ENCODE measurements at places on chromosomes 16 and 17.

- H3K4me1 ChIP-seq = peaks cover 18% of the 10 kb centered on the region
- H3K36me3 ChIP-seq = peaks cover 16% of the 10 kb centered on the region
- H3K27me3 ChIP-seq = no peaks in the 10 kb centered on the region
- H3K4me3 ChIP-seq = peak overlapping the region; percentile 76
- no peak for DNase-seq
Measured at GRCh38 chr17:38719943-38720641, 10.0 kb upstream of the CISD3 start.

DNA sequence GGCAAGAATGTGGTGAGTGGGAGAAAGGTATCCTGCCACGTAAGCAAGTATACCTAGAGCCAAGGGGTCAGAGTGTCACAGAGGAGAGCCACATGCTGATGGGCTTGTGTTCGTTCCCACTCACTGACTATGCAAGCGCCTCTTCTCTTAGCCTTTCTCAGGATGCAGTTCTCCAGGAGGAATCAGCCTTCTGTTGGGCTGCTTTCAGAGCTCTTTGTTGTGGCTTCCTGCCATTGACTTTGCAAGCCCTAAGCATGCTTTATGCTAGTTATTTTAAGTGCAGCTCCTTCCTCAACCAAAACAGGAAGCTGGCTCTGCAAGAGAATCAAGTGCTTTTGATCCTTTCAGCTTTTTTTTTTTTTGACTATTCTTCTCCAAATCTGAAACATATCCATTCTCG, 66.6 kb downstream of the SIAH1 start:
- no peaks in the 10 kb centered on the region for H3K27me3 ChIP-seq
- peaks cover 30% of the 10 kb centered on the region for H3K36me3 ChIP-seq
- no peak for DNase-seq
- H3K4me3 ChIP-seq = no peak overlapping the region
- no peak overlapping the region for H3K27ac ChIP-seq

DNA sequence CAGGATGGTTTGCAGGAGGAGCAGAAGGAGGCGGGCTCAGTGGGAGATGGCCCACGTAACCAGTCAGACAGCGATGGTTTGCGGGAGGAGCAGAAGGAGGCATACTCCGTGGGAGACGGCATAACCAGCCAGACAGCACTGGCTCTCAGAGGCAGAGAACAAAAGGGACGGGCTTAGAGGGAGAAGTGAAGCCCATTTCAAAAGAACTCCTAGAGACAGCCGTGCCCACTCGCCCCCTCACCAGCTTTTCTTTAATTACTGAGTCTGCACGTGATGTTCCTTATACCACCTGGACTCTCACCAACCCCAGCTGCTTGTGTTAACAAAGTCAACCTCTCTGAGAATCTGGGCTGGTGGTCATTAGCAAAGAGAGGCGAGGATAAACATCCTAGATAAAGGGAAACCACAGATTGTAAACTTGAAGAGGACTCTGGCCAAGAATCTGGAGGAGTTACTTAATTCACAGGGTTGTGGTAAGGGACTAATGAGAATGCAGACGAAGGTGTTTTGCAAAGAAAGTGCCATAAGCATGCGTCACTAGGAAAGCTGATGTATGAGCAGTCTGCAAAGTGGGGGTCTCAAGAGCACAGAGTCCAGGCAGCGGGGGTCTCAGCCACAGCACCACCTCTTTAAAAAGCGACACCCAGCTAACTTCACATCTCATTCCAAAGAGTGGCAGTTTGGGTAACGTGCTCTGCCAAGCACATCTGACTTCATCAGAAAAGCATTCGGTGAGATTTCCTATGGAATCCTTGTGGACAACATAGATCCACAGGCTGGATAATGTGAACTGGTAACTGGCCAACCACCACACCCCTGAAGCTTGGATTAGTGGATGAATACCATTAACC, 51.7 kb downstream of the NXN start:
- peaks cover 57% of the 10 kb centered on the region for H3K4me1 ChIP-seq
- H3K36me3 ChIP-seq = peaks cover 8% of the 10 kb centered on the region
- H3K4me3 ChIP-seq = peak overlapping the region; percentile 40
- no peaks in the 10 kb centered on the region for H3K27me3 ChIP-seq
- DNase-seq = no peak

DNA sequence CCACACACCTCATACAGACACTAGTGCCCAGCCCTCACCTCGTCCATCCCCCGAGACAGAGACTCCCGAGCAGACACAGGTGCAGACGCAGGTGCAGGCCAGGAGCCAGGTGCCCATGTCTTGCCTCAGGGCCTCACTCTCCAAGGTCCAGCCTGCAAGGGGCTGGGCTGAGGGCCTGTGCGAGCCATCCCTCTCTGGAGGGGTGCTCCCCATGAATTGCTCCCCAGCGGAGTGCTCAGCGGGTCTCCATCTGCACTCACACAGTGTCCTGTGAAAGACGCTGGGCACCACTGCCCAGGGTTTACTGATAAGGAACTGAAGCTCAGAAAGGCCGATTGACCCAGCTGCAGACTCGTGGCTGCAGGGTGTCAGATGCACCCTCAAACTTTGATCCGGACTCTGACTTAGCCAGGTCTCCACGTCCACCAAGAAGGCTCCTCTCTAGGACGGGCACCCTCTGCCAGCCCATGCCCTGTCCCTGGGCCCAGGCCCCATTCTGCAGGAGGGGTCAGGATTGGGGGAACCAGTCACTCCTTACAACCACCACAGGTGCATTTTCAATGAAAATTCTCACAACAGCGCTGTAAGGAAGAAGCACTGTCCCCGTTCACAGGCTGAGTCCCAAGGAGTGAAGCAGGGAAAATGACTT, 16.9 kb downstream of the POLR3K start:
- H3K27ac ChIP-seq = no peak overlapping the region
- peaks cover 10% of the 10 kb centered on the region for H3K4me1 ChIP-seq
- peaks cover 5% of the 10 kb centered on the region for H3K36me3 ChIP-seq
- DNase-seq = no peak
- H3K27me3 ChIP-seq = no peaks in the 10 kb centered on the region

- H3K4me3 ChIP-seq = peak overlapping the region; percentile 97
- peak overlapping the region; percentile 100 for H3K27ac ChIP-seq
- H3K27me3 ChIP-seq = no peaks in the 10 kb centered on the region
- peaks cover under 1% of the 10 kb centered on the region for H3K36me3 ChIP-seq
- DNase-seq = no peak
Measured at GRCh38 chr17:7484919-7485377, 782 bp downstream of the POLR2A start.

DNA sequence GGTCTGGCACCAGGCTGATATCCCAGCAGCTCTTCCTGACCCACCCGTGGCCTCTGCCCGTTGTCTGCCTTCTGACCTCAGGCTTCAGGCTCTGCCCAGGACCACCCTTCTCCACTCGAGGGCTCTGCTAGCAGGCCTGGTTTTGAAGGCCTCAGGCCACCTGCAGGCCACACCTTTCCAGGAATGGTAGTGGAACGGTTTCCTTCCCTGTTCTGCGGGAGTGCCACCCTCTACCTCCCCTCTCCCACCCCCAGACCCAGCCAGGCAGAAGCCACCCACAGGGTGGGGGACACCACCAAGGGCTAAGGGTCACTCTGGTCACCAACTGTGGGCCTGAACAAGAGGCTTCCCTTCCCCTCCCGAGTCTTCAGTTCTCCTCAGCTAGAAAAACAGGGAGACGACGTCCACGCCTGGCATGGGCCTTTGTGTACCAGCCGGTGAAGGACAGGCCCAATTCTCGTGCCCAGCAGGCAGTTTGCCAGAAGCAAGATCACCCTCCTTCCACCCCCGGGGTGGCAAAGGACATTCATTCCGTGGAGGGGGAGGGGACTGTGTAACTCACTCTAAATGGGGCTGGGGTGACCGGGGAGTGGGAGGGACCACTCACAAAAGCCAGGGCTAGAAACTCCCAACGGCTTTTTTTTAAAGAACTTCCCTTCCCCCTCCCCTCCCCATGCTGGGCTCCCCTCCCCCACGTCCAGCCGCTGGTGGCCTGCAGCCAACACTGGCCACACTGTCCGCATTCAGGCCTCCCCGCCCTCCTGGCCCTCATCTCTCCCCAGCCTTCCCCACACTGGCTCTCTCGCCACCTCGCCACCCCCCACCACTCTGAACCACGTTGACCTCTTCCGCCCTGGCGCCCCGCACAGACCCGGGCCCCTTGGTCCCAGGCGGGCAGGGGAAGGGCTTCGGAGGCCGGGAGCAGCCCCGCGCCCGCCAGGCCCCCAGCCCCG, 7.7 kb downstream of the CBX4 start:
- peaks cover 5% of the 10 kb centered on the region for H3K36me3 ChIP-seq
- peak overlapping the region; percentile 55 for H3K4me3 ChIP-seq
- no peak overlapping the region for H3K27ac ChIP-seq

DNA sequence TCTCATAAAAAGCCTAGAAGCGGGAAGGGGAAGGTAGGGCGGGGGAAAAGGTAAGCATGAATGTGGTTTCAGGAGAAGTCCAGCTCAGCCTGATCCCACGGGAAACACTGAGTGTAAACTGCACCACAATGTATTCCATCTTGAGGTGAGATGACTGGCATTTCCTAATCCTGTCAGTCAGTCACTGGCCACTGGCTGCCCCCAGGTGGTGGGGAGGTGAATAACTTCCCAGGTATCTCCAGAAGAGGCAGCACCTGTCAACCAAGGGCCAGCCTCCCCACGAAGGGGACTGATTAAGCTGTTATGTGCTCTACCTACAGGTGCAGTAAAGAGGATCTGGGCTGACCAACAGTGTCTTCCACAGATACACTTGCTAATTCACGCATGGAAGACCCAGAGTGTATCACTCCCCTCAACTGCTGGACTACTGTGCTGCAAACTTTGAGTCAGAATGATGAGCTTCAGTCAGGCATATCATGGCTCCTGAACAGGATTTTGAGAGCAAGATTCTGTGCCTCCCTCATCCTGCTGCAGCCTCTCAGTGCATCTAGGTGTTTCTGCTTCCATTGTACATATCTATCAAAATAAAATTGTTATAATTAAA, 108.5 kb upstream of the CCL2 start:
- H3K4me3 ChIP-seq = no peak overlapping the region
- DNase-seq = peak; percentile 40
- H3K36me3 ChIP-seq = no peaks in the 10 kb centered on the region
- H3K27ac ChIP-seq = no peak overlapping the region
- H3K4me1 ChIP-seq = no peaks in the 10 kb centered on the region

DNA sequence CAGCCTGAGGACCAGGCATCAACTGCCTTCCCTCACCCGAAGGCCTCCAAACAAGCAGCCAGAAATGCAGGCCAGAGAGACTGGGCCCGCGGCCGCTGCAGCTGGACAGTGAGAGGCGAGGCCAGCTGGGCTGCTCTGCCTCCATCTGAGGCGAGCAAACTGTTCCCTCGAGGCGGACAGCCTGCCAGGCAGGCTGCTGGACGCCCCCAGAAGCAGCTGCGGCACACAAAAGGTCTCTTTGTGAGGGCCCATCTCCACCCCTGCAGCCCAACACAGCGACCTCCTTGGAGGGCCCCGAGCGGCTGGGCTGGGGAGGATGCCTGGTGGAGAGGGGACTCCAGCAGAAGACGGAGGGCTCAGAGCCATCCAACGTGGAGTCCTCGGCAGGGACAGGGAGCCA, 4.7 kb downstream of the CORO7 start:
- no peaks in the 10 kb centered on the region for H3K36me3 ChIP-seq
- H3K4me1 ChIP-seq = peaks cover 8% of the 10 kb centered on the region
- H3K27me3 ChIP-seq = no peaks in the 10 kb centered on the region
- no peak overlapping the region for H3K27ac ChIP-seq
- no peak for DNase-seq

- H3K4me3 ChIP-seq = no peak overlapping the region
- H3K27ac ChIP-seq = no peak overlapping the region
- H3K36me3 ChIP-seq = peaks cover 30% of the 10 kb centered on the region
- no peak for DNase-seq
- no peaks in the 10 kb centered on the region for H3K4me1 ChIP-seq
Measured at GRCh38 chr17:9488556-9488955, 87.1 kb downstream of the STX8 start.

DNA sequence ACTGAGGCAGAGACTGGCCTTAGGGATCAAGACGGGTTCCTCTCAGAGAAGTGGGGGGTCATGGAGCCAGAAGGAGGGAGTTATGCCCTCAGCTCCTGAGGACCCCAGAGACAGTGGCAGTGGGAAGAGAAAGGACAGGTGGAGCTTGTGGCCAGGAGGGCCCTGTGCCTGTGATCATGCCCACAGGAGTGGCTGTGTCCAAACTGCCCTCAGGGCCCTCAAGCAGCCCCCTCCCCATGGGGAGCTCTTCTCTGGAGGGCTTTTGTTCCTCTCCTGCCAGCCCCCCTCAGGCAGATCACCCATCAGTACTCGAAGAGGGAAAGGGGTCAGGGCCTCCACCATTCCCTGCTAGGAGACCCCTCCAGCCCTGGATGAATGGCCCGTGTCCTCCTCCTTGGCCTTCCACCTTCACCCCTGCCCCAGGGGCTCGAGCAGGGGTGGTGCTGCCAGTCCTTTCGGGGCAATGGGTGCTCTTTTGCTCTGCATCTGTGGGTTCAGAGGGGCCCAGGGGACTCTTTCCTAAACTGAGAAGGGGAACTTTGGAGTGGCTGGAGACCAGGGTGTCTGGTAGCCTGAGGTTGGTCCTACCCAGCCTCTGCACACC, 52.7 kb downstream of the BEAN1 start:
- H3K27me3 ChIP-seq = peaks cover 4% of the 10 kb centered on the region
- no peak overlapping the region for H3K4me3 ChIP-seq
- H3K4me1 ChIP-seq = peaks cover 21% of the 10 kb centered on the region
- H3K36me3 ChIP-seq = no peaks in the 10 kb centered on the region

DNA sequence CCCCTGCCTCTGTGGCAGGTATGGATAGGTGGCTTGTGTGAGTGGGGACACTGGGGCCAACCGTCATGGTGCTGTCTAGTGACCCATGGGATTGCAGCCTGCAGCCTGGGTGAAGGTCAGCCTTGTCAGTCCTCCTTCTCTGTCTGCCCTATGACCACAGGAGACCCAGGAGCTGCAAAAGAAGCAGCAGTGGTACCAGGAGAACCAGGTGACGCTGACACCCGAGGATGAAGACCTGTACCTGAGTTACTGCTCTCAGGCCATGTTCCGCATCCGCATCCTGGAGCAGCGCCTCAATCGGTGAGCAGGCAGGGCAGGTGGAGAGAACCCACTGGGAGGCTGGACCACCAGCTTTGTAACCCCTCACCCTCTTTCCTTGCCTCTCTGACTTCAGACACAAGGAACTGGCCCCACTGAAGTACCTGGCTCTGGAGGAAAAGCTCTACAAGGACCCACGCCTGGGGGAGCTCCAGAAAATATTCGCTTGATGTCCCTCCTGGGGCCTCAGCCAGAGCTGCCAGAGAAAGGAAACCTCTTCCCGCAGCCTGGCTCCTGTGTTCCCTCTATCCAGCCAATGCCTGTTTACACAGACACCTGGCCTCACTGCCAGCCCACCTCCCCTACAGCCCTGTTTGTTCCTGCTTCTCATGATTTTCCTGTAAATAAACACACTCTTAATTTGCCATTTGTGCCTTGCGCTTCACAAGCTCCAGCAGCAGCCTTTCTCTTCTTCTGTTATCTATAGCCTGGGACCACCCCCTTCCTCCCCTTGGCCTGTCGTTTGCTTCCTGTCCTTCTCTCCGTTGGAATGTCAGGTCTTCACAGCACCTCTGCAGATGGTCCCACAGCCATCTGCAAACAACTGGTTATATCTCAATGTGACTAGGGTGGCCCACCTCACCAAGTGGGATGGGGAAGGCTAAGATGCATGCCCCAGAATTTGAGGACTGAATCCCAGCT, 4.5 kb upstream of the KATNB1 start:
- H3K27me3 ChIP-seq = peaks cover 3% of the 10 kb centered on the region
- no peak overlapping the region for H3K4me3 ChIP-seq
- H3K27ac ChIP-seq = no peak overlapping the region
- peaks cover 8% of the 10 kb centered on the region for H3K4me1 ChIP-seq
- no peak for DNase-seq

- no peak overlapping the region for H3K4me3 ChIP-seq
- H3K36me3 ChIP-seq = peaks cover 20% of the 10 kb centered on the region
- no peak for DNase-seq
- H3K27me3 ChIP-seq = no peaks in the 10 kb centered on the region
- peaks cover 13% of the 10 kb centered on the region for H3K4me1 ChIP-seq
- no peak overlapping the region for H3K27ac ChIP-seq
Measured at GRCh38 chr17:19900809-19901208, 33.1 kb upstream of the ULK2 start.

Measured in mesothelial cell of epicardium (in vitro differentiated cells).